Activated CD4-positive, alpha-beta T cell treated with anti-CD3 and anti-CD28 coated beads, Interleukin-2, amount 10 ng/mL, durations not matched to agents 7 days and 5 days (primary cell): ENCODE measurements at places on chromosomes 11 and 22. TPM values are rescaled to one million over a fixed set of nuclear protein-coding genes. Genes with fewer than 3 reads are reported as not detected.
A peak's percentile ranks its signal among the peaks of the same experiment; 100 is the strongest.

Gene RASSF7
- 30.7 TPM for total RNA-seq

Gene MAP6
- 0.25 TPM for total RNA-seq

Gene OR52I1
- total RNA-seq = not detected

Gene HINFP
- total RNA-seq = 47.6 TPM

Gene INSC
- 0.23 TPM for total RNA-seq

Gene LRRC56
- total RNA-seq = 2.1 TPM

Gene GRIA4
- total RNA-seq = not detected

Gene OR52E6
- total RNA-seq = not detected

Gene SULT4A1
- not detected for total RNA-seq

DNA sequence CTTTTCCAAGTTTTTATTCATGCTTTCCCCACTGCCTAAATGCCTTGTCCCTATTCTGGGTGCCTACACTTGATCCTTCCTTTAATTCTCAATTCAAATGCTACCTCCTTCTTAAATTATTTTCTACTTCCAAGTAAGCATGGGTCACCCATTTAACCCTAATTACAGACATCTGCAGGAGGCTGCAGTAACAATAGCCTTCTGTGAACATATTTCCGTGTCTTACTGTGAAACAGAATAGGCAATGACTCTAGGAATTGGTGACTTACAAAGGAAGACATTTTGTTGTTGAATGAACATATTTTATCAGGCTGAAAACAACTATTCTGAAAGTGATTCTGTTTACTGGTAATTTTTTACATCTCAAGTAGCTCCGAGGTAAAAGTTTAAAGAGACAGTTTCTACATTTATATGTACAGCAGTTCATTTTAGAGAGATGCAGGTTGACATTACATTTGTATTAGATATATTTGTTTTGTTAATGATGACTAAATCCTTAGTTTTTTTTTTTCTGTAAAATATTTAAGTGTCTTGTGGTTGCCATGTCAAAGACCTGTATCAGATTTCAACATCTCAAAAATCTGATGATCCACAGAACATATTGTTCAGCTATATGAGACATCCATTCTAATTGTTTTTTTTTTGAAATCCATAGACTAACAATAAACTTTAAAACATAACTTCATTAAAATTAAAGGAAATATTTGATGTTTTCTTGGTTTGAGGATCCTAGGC is 316.8 kb downstream of the CASP12 start:
- no peaks in the 10 kb centered on the region for H3K36me3 ChIP-seq
- no peak for DNase-seq
- no peak overlapping the region for H3K27ac ChIP-seq

DNA sequence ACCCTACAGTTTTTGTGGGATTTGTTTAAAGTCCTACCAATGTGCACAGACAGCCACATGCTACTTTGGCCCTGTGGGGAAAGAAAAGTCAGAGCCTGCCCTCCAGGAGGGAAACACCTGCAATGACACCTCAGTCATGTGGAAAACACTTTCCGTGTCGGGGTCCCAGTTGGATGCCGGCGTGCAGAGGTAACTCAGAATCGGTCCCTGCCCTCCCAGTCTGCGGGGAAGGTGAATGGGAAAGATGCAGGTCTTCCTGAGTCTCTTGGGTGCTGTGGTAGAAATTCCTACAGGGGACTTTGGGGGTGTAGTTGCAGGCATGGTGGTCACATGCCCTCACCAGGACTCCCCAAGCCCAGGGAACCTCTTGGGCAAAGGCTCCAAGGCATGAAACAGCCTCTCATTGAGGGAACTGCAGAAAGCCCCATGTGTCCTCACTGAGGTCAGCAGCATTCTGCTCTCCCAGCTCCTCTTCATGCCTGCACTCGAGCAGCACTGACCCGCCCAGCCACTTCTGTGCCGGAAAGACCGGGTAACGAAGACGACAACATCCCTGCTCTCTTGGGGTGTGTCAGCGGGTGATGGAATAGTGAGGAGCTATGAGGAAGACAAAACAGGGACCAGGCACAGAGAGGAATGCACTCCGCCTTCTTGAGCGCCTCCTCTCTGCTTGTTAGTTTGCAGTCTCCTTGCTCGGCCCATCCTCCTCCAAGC is 4.7 kb downstream of the RIBC2 start:
- no peaks in the 10 kb centered on the region for H3K27me3 ChIP-seq
- H3K36me3 ChIP-seq = peaks cover 15% of the 10 kb centered on the region
- H3K27ac ChIP-seq = no peak overlapping the region
- peaks cover 19% of the 10 kb centered on the region for H3K4me1 ChIP-seq
- H3K4me3 ChIP-seq = no peak overlapping the region

- no peaks in the 10 kb centered on the region for H3K36me3 ChIP-seq
- no peak overlapping the region for H3K4me3 ChIP-seq
- no peak for DNase-seq
- no peak overlapping the region for H3K27ac ChIP-seq
- H3K4me1 ChIP-seq = no peaks in the 10 kb centered on the region
Measured at GRCh38 chr22:49103314-49104059, 724.2 kb downstream of the BRD1 start.

- no peaks in the 10 kb centered on the region for H3K27me3 ChIP-seq
- no peak for DNase-seq
- no peaks in the 10 kb centered on the region for H3K36me3 ChIP-seq
- no peak overlapping the region for H3K4me3 ChIP-seq
- H3K27ac ChIP-seq = no peak overlapping the region
- H3K4me1 ChIP-seq = no peaks in the 10 kb centered on the region
Measured at GRCh38 chr11:131750152-131750551, 379.7 kb downstream of the NTM start.

GRCh38 chr22:43011079-43011478 is 3.9 kb downstream of the PACSIN2 start:
- no peak overlapping the region for H3K4me3 ChIP-seq
- no peak for DNase-seq
- no peaks in the 10 kb centered on the region for H3K36me3 ChIP-seq
- no peaks in the 10 kb centered on the region for H3K27me3 ChIP-seq
- H3K27ac ChIP-seq = no peak overlapping the region

DNA sequence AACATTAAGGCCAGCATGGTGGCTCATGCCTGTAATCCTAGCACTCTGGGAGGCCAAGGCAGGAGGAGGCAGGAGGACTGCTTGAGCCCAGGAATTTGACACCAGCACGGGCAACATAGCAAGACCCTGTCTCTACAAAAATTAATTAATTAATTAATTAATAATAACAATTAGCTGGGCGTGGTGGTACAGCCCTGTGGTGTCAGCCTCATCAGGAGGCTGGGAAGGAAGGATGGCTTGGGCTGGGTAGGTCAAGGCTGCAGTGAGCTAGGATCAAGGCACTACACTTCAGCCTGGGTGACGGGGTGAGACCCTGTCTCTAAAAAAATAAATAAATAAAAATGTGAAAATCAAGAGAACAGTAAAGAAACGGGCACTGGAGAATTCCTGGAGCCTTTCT is 1.4 kb downstream of the ARFGAP3 start:
- H3K4me3 ChIP-seq = peak overlapping the region; percentile 81
- H3K4me1 ChIP-seq = peaks cover 7% of the 10 kb centered on the region
- H3K27me3 ChIP-seq = no peaks in the 10 kb centered on the region

DNA sequence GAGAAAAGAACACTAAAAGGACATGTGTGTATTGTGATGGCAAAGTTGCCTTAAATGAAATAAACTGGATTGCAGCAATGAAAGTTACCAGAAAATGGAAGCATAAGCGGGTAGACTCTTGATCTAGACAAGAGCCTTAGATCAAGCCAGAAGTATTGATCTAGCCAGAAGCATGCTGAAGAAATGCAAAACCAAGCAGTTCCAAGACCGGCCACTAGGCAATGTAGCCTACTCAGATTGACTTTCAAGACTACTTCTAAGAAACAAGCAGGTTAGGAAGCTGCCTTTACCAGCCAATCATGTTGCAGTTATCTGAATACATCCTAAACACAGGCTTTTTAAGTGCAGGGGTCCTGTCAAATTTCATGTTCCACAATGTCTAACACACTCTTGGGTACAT is 54.6 kb downstream of the KCNA4 start:
- no peaks in the 10 kb centered on the region for H3K4me1 ChIP-seq
- no peaks in the 10 kb centered on the region for H3K36me3 ChIP-seq
- no peak overlapping the region for H3K4me3 ChIP-seq
- DNase-seq = no peak

- H3K4me1 ChIP-seq = peaks cover 24% of the 10 kb centered on the region
- no peaks in the 10 kb centered on the region for H3K27me3 ChIP-seq
- peak overlapping the region; percentile 90 for H3K4me3 ChIP-seq
- peaks cover 22% of the 10 kb centered on the region for H3K36me3 ChIP-seq
- peak; percentile 65 for DNase-seq
Measured at GRCh38 chr22:49962012-49962750, 1.6 kb downstream of the PIM3 start.

DNA sequence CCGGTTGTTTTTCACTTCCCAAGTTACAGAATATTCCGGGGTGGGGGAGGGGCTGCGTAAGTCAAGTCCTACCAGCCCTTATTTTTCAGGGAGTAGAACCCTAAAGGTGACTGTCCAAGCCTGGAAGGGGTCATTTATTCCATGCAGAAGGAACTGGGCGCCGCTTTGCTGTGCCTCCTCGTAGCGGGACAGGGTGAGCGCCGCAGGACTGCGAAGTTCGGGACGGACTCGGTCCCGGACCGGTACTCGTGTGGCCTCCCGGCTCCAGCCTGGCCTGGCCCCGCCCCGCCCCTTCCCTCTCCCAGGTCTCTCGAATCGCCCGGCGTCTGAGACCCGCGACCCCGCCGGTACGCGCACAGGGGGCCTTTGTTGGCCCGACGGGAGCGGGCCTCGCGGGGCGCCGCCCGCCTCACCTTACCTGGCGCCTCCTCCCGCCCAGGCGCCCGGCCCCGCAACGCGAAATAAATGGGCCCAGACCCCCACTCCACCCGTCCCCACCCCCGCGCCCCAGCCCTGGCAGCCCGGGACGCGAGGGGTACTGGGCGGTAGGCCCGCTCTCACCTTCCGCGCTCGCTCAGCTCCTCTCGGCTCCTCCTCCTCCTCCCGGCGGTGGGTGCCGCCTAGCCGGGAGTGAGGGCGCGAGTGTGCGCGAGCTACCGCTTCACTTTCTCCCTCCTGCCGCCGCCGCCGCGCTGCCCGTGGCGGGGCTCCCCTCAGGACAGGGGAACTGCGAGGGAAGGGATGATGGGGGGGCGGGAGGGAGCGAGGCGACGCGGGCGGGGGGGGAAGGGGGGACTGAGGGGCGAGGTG is 698 bp downstream of the PAK1 start:
- no peaks in the 10 kb centered on the region for H3K36me3 ChIP-seq
- H3K27ac ChIP-seq = no peak overlapping the region
- DNase-seq = peak; percentile 62
- H3K4me1 ChIP-seq = peaks cover 29% of the 10 kb centered on the region
- peaks cover 34% of the 10 kb centered on the region for H3K27me3 ChIP-seq
- peak overlapping the region; percentile 77 for H3K4me3 ChIP-seq
